ENCODE measurements at places on chromosomes 1 and 21.

GRCh38 chr1:116110567-116111523, at the start of gene MAB21L3:
Gene MAB21L3, plus strand, starts transcription at chr1:116111399. Its CDS starts 1,217 bp downstream, at chr1:116112616.
- DNase-seq: no peak

DNA sequence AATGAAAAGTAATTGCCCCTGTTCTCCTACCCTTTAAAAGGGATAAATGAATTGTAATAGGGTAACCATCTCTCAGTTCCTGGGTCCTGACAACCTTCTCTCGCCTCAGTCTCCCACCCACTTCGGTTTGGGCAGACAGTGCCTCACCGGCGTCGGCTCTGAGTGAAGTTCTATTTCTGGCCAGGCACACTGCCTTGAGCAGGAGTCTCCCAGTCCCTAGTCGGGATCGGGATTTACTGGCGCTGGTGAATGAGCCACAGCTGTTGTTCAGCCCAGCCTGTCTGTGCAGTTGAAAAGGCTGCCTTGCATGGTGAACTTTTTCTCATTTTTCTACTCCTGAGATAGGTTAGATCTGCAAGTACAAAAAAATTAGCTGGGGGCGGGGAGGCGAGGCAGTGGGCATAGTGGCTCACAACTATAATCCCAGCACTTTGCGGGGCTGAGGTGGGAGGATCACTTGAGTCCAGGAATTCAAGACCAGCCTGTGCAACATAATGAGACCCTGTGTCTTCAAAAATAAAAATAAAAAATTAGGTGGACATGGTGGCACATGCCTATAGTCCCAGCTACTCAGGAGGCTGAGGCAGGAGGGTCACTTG, 7.4 kb downstream of the PLEKHM2 start:
- no peak for DNase-seq

DNA sequence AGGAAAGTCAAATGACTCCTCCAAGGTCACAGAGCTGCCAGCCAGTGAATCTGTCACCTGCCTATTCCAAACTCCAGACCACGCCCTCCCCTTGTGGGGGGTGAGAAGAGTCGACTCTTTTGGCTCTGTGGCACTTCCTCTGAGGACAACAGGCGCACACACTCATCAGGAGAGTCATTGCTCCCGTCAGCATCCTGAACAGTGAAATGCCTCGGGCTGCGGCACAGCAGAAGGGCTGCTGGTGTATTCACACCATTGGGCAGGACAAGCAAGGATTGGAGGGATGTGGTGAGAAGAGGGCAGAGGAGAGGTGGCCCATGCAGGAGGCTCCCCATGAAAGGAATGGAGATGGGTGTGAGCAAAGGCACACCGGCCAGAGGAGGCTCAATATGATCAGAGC, 239.0 kb downstream of the TOMM20 start:
- no peak for DNase-seq

GRCh38 chr1:181151378-181152326, 63.2 kb downstream of the IER5 start:
- peak; percentile 56 for DNase-seq

DNA sequence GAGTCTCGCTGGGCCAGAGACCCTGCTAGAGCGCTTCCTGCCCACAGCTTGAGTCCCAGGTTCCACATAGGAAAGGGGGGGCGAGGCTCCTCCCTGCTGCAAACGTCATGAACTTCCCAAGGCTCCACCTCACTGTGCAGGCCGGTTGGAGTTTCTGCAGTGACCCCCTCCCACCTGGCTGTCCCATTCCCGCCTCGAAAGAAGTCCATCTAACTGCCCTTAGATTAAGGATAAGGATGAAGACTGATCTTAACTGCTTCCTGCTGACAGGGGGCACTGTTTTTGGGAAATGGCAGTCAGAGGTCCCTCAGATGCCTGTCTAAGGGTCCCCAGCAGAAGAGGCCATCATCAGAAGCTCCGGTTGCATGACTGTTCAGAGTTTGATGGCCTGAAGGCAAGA, 62.7 kb downstream of the STUM start:
- DNase-seq: no peak

DNA sequence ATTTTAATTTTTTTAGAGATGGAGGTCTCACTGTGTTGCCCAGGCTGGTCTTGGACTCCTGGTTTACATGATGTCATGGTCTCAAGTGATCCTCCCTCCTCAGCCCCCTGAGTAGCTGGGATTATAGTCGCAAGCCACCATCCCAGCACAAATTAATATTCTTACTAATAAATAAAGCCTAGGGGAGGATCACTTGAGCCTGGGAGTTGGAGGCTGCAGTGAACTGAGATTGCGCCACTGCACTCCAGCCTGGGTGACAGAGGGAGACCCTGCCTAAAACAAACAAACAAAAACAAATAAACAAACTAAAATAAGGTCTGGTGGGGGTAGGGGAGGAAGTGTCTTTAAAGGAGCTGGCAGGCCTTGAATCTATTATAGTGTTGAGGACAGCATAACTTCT, 8.7 kb upstream of the GADD45A start:
- DNase-seq: no peak

DNA sequence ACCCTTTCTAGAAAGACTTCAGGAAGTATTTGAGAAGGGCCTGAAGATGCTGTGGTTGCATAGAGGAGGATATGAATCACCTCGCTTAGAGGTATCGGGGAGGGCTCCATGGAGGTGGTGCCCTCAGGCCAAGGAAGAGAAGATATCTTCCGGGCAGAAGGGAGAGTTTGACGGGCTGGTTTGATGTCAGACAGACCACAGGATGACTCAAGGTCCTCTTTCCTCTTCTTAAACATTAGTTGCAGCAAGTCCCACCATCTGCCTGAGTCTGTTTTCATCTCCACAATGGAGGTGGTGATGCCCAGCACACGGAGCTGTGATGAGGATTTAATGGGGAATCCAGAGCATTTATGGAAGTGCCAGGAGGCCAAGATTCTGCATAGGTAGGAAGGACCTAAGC, 25.1 kb upstream of the RUNX3 start:
- peak; percentile 42 for DNase-seq

DNA sequence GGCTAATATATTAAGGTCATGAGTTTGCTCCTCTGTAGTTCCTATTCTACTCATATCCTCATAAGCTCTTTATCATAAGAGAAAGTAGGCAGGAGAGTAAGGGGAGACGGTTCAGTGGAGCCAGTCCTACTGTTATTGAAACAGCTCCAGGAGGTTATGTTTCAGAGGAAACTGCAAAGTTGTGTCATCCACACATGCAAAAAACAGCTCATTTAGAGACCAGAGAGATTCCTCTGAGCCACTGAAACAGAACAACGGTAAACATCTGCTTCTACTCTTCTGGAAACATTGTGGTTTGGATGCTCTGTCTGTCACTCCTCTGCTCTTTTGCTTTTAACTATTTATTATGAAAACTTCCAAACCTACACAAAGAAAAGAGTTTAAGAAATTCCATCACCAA, 66.3 kb upstream of the PPP2R5A start:
- peak; percentile 89 for DNase-seq

DNA sequence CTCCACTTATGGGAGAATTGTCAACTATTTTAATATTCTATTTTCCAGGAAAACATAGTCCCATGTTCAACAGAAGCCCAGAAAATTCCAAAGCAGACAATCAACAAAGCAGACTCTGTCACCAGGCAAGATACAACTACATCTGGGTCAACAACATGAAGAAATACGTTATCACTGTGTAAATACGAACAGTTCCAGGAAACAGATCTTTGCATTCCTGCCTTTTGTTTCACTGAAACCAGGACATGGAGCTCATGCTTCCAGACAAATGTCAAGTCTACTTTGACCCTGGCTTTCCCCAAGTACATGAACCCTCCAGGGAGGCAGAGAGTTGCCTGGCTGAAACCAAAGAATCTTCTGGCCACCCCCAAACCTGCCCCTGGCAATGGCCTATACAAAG, 106.7 kb downstream of the SETD4 start:
- DNase-seq: no peak

GRCh38 chr1:104787866-104788510, 1038.3 kb downstream of the AMY1C start:
- DNase-seq: no peak

DNA sequence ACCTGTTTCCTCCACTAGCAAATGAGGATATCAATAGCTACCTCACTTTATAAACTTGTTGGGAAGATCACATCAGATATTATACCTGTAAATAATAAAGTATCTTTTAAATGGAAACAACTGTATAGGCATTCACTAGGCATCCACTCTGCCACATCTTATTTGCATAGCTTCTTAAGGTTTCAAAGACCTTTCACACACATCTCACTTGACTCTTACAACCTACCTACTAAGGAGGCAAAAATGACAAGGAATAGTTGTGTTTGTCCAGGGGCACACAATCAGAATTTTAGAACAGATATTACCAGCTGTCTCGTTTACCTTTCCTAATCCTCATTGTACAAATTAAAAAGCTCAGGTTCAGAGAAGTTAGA, 51.5 kb downstream of the VANGL2 start:
- DNase-seq: no peak

- no peak for DNase-seq
Observed at GRCh38 chr1:15334995-15335394, 74.7 kb upstream of the EFHD2 start.

DNA sequence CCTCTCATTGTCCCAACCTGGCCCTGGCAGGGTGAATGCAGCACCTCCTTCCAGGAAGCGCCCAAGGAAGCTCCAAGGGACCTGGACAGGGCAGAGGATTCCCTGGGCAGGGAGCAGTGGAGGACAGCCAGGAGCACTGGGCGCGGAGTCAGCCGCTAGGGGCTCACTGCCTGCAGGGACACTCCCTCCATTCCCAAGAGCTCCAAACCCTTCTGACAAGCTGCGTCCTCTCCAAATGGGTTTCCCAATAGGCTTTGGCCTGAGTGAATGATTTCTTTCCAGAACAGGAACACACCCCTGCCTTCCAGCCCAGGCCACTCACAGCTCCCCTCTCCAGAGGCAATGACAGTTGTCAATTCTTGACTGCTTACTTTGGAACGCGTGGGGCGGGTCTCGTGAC, 128.5 kb upstream of the EDN2 start:
- peak; percentile 67 for DNase-seq

GRCh38 chr1:27011058-27011764, 1.4 kb downstream of the TENT5B start:
- peak; percentile 83 for DNase-seq

DNA sequence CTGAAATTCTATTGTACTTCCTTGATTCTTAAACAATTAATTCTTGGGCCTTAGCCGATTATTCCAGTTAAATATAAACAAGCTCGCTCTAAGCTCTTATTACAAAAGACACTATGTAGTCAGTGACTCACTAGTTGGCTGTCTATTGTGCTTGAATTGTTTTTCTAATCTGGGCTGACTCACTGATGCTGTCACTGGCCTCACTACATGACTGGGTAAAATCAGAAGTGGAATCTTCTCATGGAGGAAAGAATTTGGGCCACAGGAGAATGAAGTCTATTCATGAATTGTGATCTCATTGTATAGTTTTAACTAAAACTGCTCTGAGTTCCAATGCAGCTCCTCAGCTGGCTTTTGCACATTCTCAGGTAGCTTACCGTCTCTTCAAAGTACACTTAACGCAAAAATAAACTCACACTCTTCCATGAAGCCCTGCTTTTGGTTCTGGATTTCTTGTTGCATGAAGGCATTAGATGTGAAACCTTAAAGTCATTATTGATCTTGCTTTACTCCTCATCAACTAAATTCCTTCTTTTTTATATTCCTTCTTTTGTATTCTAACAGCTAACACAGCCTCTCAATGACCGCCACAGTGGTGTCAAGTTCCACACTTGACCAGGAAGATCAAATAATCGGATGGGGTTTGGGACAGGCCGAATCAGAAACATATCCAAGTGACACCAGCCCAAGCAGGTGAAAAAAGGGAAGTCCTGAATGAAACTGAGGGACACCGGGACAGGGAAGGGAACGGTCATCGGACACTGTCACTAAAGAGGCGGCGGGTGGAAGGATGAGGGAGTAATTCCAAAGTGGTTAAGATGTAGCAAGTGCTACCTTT, 80.9 kb upstream of the LBR start:
- DNase-seq: peak; percentile 95

DNA sequence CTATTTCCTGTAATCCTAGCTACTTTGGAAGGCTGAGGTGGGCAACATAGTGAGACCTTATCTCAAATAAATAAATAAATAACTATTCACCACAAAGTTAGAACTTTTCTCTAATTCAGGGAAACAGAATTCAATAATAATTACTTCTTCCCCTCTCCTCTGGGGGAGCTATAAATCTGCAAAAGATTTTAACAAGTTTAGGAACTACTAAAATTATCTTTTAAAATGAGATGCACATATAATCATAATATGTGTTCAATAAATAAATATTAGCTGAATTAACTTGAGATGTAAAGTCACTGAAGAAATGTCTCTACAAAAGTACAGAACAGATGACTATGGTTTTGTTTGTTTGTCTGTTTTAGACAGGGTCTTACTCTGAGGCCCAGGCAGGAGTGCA, 14.1 kb downstream of the WDR47 start:
- no peak for DNase-seq

DNA sequence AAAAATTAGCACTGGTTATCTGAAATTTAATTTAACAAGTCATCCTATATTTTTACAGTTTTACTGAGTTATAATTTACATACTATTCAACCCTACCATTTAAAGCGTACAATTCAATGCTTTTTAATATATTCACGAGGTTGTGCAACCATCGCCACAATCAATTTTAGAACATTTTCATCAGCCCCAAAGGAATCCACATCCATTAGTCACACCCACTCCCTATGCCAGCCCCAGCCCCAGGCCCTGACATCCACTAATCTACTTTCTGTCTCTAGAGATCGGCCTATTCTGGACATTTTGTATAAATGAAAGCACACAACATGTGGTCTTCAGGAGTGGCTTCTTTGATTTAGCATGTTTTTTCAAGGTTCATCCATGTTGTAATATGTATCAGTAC, 134.7 kb downstream of the PSMG1 start:
- DNase-seq: peak; percentile 25

GRCh38 chr1:232510367-232511110, 119.4 kb downstream of the SIPA1L2 start:
- DNase-seq: no peak

DNA sequence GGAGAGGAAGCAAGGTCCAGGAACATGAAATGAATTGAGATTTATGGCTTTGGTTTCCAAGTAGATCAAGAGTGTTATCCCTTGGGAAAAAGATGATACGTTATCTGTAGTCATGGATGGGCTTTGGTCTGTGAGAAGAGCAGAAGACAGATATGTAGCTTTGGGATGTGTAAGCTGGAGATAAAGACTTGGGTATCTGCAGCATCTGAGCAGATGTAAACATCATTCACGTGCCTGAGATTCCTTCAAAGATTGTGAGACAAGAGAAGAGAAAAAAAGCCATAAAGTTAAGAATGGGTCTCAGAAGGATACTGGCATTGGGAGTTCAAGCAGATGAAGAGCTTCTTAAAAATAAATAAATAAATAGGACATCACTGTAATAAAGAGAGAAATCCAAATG, 217.8 kb downstream of the PTPRC start:
- DNase-seq: no peak

DNA sequence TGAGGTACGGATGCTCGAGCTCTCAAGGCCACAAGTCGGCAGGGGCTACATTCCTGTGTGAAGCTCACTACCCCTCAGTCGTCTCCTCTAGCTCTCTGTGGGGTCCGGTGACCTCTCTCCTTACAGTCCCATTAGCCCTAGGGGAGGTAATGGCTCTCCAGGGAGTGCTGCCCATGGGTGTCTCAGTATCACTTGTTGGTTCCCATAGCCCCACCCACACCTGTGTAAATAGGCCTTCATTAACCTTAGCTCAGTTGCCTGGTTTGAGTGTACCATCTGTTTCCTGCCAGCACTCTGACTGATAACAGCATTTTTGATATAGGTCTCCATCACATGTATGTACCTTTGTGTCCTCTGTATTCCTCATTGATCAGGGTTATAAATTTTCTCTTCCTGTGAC, 133.2 kb upstream of the KCNJ15 start:
- DNase-seq: no peak
